Gastroesophageal sphincter (tissue), 4 donors: ENCODE measurements at places on chromosomes 1 and 21. TPM values are rescaled to one million over a fixed set of nuclear protein-coding genes. Genes with fewer than 3 reads are reported as not detected.

GRCh38 chr1:202288177-202288576, 53.6 kb downstream of the UBE2T start:
- ATAC-seq: no peak

GRCh38 chr1:204113896-204114295, 37.9 kb downstream of the ETNK2 start:
- peak; percentile 30 for ATAC-seq

- peak; percentile 53 for ATAC-seq
Observed at GRCh38 chr1:147496571-147497210, 44.6 kb upstream of the BCL9 start.

GRCh38 chr1:245045087-245045881, 109.5 kb upstream of the KIF26B start:
- no peak for ATAC-seq

DNA sequence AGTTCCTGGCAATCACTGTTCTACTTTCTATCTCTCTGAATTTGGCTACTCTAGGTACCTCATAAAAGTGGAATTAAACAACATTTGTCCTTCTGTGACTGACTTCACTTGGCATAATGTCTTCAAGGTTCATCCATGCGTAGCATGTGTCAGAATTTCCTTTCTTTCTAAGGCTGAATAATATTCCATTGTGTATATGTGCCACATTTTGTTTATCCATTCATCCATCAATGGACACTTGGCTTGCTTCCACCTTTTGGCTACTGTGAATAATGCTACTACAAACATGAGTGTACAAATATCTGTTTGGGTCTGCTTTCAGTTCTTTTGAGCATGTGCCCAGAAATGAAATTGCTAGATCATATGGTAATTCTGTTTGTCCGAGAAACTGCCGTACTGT, 14.7 kb downstream of the CACHD1 start:
- ATAC-seq: no peak

DNA sequence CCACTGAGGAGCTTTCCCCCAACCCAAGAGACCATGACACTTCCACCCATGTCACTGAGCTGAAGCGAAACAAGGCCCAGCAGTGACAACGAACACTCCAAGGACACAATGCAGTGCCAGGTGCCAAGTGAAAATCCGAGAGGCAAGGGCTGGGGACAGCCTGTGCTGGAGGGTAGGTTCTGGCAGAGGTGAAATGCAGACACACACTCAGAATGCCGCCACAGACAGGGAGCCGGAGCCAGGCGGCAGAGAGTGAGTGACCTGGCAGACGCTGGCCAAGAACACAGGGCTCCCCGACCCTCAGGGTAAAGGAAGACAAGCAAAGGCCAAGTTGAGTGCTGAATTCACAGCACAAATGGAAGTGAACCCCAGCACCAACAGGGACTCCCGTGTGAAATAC, 78.9 kb downstream of the CD46 start:
- ATAC-seq: no peak

- no peak for ATAC-seq
Observed at GRCh38 chr1:176167210-176167609, 39.9 kb downstream of the COP1 start.

DNA sequence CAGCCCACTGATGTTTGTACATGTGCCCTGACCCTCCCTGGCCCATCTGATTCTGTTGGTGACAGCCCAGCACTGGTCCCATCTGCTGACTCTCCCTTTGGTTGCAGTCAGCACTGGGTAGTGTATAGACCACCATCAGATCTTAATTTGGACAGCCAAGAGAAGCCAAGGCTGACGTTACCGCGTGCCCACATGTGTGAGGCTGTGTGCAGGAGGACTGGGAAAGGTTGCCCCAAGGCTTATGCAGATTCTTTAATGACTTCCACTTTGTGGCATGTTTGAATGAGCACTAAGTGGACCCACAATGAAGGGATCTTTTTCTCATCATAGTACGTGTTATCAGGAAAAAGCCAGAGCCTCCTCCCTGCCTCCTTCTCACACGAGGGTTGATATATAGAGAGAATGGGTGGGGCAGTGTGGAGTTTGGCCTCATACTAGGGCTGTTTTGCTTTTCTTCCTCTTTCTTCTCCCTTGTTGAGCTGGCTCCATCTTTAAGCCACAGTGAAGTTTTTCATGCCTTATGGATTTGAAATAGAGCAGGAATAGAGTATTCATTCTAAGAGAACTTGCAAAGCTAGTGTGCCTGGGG, 93.5 kb downstream of the NAV1 start:
- ATAC-seq: no peak

- no peak for ATAC-seq
Observed at GRCh38 chr21:44326716-44327602, 12.2 kb downstream of the CFAP410 start.

GRCh38 chr1:34918977-34919561, 10.4 kb downstream of the DLGAP3 start:
- peak; percentile 43 for ATAC-seq

DNA sequence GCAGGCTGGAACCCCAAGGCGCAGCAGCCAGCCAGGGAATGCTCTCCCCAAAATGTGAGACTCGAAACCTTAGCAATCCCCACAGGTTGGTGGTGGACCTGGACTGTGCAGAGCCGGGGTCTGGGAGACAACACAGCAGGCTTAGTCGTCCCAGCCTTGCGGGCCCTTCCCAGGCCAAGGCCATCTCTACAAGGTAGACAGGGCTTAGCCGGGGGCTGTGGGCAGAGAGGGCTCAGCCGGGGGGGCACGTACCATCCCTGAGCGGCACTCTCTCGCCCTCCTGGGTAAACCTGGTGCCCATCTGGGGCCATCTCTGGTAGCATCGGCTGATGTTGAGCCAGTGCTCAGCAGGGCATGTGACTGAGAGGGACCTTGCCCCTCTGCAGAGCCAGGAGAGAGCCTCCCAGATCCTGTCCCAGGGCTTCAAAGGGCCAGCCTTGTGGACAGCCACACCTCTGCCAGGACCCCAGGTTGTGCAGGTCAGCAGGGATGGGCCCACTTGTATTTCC, 2.2 kb upstream of the ACTRT2 start:
- ATAC-seq: no peak

Gene INSRR
- total RNA-seq: not detected

Gene SCMH1
- total RNA-seq: 102 TPM

Gene SRSF4
- total RNA-seq: 99.7 TPM

Gene FAM72B
- total RNA-seq: 1.1 TPM

Gene S100A12
- 21.1 TPM for total RNA-seq

Gene PRAMEF7
- not detected for total RNA-seq
